ENCODE measurements at places on chromosomes 13 and 19.

GRCh38 chr19:50899569-50899968, 11.6 kb downstream of the KLK4 start:
- DNase-seq, result no peak

DNA sequence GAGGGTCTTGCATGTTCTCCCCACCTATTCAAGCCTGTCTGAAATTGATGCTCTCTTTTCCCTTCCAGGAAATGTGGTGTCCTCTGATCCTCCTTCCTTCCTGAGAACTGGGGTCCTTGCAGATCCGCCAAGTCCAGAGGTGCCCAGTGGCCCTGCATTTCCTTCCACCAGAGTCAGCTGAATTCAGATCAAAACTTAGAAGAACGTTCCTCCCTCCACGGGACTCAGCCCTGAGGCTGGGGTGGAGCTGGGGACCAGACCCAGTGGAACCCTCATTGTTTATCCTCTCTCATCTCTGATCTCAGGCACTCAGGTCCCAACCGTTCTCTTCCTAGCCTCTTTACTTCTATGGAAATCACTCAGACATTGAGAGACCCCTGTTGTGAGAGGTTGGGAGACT, 477.3 kb downstream of the TSHZ3 start:
- DNase-seq, result no peak

DNA sequence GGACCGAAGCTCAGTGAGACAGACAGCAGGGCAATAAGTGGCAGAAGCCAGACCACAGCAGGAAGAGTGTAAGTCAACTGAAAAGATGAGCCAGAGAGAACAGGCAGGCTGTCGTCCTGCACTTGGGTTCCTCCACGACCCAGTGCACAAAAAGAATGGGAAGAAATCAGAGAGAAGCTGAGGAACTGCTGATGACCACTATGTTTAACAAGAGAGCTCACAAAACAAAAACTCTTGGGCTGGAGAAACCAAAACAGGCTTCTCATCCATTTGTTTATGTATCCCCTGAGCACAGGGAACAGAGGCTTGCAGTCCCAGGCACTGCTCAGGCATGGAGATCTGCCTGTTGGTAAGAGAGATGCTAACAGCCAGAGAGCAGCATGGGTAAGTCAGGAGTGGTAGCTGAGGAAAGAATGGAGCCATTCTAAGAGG, 14.0 kb downstream of the AKAP8L start:
- DNase-seq, result no peak

- DNase-seq, result no peak
These were observed 46.7 kb downstream of the RXFP2 start for GRCh38 chr13:31786011-31786410.

DNA sequence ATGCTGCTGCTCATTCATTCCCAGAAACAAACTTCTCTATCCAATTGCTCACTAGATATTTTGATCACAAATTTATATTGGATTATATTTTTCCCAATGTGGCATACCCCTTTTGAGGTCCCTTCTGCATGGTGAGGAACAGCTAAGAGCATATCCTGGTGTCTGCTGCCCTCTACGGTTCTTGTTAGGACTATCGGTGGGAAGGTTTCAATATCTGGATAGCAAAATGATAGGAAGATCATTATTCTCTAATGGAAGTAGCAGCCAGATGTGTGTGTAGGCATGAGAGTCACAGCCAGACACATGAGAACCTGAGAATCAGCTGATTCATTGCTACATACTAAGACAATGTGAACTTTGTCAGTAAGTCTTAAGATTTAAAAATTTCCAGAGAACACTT, 1422.4 kb upstream of the MIR17HG start:
- no peak for DNase-seq

DNA sequence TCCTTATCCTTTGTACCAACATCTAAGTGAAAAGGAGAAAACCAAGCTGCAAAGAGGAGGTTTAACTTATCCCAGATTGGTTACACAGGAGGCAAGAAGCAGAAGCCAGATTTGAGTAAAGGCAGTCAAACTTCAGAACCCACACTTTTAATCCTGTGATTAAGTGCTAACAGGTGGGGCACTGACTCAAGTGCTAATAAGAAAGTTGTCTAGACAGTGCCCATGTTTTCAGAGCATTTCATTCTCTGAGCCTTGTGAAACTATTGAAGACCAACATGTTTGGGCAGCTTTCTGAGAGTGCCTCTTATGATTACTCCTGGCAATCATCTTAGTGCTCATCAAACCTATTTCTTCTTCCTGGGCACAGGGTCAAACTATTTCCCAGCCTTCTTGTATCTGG, 380.8 kb downstream of the KCNRG start:
- DNase-seq, result no peak

DNA sequence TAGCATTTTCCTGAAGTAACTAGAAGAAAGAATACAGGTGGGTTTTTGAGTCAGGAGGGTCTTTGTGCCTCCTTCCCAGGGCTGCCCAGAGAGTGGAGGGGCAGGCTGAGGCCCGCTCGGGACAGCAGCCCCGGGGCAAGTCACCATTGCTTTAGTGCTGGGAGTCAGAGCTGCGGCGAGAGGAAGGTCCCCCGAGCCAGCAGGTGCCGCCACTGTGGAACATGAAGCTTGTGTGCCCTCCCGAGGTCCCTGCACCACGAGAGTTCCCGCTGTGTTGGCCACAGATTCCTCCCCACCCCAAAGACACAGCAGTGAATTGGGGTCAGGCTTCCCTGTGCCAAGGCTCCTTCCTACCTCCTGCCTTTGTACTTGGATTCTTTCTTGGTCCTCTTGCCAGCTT, 50.9 kb upstream of the TEX29 start:
- no peak for DNase-seq

- no peak for DNase-seq
These were observed 316.0 kb downstream of the PCDH9 start for GRCh38 chr13:66914155-66914554.

GRCh38 chr13:108963276-108963810, 333.9 kb downstream of the MYO16 start:
- DNase-seq, result no peak

- DNase-seq, result no peak
These were observed 963.3 kb upstream of the SPRY2 start for GRCh38 chr13:81304121-81304659.

GRCh38 chr13:45943965-45944364, 92.4 kb upstream of the SIAH3 start:
- DNase-seq, result no peak

GRCh38 chr19:16885166-16885565, 3.6 kb upstream of the F2RL3 start:
- no peak for DNase-seq

DNA sequence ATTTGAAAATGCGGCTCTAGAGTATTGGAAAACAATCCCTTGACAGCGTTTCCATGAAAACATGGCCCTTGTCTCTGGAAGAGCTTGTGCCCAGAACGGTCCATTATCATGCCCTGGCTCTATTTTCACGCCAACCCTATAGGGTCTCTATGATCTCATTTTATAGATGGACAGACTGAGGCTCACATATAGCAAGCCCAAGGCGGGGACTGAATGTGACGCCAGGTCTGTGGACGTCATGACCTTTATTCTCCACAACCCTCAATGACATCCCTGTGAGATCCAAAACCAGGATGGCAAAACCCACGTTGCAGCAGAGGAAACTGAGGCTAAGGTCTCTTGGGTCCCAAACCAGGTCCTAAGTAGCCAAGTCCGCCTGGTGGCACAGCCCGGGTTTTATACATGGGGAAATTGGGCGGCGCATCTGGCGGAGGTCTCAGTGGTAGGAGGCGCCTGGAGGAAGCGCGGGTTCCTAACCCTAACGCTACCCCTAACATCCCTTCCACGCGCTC, 425 bp upstream of the COLGALT1 start:
- DNase-seq, result no peak

DNA sequence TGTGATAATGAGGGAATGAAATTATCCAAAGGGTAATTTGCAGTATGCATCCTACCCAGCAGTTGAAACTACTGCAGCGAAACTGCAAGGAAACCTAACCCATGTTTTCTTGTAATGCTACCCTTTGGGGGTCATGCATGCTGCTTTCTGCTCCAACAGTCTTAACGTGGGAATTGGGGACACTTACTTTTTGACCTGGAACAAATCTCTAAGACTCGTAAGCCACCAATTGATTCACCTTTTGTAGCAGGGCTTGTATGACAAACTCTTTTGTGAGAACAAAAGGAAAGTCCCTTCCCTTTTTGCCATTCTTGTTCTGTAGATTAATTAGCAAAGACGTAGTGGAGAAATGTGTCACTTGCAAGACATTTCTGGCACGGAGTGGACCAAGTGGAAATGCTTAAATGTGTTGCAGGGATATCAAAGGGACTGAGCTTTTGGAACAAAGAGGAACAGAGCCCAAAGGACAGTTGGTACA, 27.4 kb downstream of the LRCH1 start:
- DNase-seq, result no peak

GRCh38 chr19:42281146-42281826, 12.2 kb downstream of the CIC start:
- no peak for DNase-seq

DNA sequence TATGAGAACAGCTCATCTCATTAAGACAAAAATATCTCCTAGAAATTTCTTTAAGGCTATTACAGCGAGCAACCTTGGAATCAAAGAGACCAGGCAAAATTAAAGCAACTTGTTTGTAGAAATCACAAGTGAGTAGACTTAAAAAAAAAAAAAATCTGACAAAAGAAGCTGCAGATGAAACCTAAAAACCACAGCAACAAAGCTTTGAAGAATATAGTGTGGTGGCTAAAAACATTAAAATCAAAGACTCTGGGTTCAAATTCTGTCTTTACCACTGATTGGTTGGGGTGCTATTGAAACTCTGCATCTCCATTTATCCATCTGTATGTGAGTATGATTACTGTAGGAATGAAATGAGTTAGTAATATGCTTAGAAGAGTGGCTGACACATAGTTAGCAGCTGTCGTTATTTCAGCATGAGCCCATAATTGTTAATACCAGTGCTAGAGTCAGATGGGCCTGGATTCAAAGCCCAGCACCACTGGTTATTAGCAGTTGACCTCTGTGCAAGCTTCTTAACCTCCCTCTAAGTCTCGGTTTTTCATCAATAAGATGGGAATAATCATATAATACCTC, 157.6 kb downstream of the FOXO1 start:
- no peak for DNase-seq

DNA sequence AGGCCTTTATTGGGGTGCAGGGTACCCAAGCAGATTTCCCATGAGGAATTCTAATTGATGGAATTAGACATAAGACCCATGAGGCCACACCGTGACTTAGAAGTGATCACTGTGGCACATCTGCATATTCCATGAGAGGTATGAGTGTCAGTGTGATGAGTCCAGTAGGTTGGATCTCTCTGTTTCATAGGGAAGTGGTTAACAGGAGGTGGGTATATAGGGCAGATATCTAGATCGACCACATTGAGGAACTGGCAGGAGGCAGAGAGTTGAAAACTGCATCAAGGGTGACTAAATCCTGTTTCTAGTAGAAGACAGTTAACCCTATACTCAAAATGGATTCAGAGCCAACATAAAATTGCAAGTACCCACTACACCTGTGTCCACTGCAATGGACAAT, 68.6 kb upstream of the MIR17HG start:
- no peak for DNase-seq

GRCh38 chr19:16527971-16528521, 14.2 kb downstream of the CHERP start:
- no peak for DNase-seq

DNA sequence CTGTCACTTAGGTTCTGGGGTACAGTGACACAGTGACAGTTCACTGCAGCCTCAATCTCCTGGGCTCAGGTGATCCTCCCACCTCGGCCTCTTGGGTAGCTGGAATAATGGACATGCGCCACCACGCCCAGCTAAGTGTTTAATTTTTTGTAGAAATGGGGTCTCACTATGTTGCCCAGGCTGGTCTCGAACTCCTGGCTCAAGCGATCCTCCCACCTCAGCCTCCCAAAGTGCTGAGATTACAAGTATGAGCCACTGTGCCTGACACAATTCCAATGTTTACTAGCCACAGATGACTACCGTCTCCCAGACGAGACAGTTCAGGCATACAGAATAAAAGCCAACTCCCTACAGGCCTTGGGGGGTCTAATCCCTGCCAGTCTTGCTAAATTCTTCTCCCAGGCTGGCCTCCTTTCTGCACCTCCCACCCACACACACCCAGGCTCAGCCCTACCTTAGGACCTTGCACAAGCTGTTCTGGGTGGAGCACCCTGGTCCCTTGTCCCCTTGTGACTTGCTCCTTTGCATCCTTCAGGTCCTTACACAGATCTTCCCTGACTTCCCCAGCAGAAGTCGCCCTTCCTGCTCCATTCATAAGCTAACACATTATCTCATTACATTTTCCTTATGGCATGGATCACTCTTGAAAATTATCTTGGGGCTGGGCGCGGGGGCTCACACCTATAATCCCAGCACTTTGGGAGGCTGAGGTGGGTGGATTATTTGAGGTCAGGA, 106.4 kb downstream of the INSR start:
- DNase-seq, result no peak

DNA sequence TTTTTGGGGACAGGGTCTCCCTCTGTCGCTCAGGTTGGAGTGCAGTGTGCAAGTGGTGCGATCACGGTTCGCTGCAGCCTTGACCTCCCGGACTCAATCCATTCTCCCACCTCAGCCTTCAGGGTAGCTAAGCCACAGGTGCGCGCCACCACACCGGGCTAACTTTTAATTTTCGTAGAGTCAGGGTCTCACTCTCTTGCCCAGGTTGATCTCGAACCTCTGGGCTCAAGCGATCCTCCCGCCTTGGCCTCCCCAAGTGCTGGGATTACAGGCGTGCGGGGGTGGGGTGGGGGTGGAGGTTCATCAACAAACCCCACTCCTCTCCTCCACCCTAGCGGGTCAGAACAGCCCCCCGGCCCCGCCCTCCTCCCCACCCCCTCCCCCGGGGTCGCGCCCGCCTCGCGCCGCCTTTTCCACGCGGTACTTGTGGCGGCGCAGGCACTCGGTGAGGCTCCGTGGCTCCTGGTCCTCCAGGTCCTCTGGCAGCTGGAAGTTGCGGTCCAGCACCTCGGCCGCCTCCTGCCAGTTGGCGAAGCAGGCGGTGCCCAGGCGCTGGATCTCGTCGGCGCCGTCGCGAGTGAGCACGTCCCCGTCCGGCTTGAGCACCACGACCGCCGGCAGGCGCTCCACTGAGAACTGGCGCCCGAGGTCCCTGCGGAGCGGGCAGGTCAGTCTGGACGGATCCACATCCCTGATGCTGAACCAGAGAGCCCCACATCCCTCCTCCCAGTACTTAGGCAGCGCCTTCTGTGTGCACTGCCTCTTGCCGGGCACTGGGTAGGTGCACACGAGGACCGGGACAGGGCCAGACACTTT, 5.2 kb downstream of the NXNL1 start:
- DNase-seq, result no peak

DNA sequence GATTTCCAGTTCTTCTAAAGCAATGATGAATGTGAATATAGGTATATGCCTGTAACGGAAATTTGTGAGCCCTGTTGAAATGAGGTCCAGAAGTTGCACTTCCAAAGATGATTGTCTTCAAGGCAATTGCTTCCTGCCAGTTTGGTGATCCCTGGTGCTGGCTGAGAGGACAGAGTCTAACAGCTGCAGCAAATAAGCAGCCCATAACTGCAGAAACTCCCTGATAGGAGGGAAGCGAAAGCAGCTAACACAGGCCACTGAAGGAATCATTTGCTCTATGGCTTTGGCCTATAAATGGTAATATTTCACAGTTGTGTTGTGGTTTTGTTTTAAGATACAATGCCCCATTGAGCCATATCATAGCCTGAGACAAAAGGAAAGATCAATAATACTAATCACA, 451.5 kb upstream of the MIR17HG start:
- DNase-seq, result no peak

- DNase-seq, result no peak
These were observed 325.9 kb downstream of the NDFIP2 start for GRCh38 chr13:79806821-79807220.

GRCh38 chr13:41802684-41803444, 158.0 kb downstream of the VWA8 start:
- no peak for DNase-seq

GRCh38 chr13:33007237-33007636, 9.0 kb upstream of the KL start:
- DNase-seq, result no peak

All from stimulated activated CD4-positive, alpha-beta T cell treated with anti-CD3 and anti-CD28 coated beads, Interleukin-15, amount 100 ng/mL, for 48 hours (primary cell).